Stimulated activated CD4-positive, alpha-beta T cell treated with anti-CD3 and anti-CD28 coated beads, Interleukin-4, amount 100 ng/mL, for 1 hour (primary cell): ENCODE measurements at places on chromosomes 3 and 15.

GRCh38 chr3:8555725-8556472, 54.3 kb downstream of the LMCD1 start:
- no peak for DNase-seq

DNA sequence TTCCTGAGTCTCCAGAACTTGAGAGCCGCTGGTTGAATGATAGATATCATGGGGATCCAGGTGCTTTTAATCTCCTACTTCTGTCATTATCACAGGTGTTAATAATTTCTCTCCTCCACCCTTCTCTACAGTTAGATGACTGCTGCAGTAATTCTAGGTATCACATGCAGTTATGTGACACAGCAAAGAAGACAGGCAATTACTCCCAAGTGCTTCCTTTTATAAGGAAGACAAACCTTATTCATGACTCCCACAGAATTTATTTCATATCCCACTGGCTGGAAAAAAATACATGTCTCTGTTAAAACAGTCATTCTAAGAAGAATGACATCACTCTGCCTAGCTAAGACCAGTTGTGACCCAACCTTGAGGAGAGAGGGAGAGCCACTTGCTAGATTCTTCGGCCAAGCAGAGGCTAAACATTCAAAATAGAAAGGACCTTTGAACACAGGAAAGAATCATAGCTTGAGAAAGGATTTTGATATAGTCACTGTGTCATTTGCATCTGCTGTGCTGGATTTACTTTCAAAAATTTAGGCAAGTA, 500.6 kb downstream of the SI start:
- no peak for DNase-seq

DNA sequence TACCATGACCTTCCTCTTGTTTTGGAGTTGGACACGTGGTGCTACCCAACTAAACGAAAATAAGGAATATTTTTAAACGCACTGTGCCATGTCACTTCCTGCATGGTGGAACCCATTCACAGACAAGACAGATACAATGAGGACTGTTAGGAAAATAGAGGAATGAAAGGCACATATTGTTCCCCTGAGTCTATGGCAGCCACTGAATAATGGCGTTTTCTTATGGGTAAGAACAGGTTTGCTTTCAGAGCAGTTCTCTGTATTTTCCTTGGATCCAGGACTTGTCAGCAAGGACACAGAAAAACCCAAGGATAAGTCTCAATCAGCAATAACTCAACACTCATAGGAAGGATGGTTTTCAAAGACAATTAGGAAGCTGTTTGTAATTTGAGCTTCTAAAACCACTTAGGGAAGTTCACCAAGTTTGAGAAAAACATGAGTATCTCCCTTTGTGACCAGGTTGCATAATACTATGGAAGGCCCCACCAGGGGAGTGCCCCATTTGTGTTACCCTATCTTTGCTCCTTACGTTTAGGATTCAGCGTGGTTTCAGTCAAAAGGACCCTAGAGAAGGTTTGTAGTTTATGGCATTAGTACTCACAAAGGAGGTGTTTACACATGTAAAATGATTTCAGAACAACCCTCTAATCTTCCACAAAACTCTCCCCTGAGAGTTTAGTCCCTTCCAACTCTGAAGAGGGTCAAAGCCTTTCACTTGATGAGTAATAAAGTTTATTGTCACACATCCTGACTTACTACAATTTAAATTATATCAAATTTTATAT, 487.2 kb upstream of the ATP11B start:
- DNase-seq, result no peak

GRCh38 chr3:18791752-18792151, 356.6 kb upstream of the KCNH8 start:
- no peak for DNase-seq

DNA sequence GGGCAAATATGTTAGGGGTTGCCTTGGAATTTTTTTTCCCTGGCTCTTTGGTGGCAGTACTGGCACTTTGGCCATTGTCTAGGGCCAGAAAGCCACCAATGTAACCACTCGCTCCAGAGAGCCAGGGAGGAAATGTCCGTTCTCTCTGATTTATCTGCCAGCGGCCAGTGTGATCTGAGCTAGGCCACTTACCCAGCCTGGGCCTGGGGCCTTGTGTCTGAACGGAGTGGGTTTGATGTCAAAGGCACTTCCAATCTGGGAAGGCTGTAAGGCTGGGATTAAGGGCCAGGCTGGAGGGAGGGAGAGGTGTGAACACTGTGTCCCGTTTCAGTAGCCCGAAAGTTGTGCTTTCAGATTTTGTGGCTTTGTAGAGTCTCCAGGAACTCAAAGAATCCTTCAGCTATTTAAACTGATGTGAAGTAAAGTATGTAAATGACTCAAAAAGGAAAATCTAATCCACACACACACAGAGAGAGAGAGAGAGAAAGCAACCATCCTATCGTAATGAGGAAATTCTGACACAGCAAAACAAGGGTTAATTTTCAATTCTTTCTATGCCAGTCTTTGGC, 271.0 kb downstream of the PDZRN3 start:
- DNase-seq, result no peak

DNA sequence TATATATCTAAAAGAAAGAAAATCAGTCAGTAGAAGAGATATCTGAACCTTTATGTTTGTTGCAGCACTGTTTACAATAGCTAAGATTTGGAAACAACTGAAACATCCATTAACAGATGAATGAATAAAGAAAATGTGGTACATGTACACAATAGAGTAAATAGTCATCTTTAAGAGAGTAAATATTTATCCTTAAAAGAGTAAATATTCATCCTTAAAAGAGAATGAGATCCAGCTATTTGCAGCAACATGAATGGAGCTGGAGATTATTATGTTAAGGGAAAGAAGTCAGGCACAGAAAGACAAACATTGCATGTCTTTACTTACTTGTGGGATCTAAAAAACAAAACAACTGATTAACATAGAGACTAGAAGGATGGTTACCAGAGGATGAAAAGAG, 197.0 kb upstream of the CBLB start:
- no peak for DNase-seq
